ENCODE measurements at places on chromosomes 6 and 20. TPM values are rescaled to one million over a fixed set of nuclear protein-coding genes. Genes with fewer than 3 reads are reported as not detected.

The SLC17A3 gene
- 29.5 TPM for total RNA-seq

The LY86 gene
- total RNA-seq: not detected

The PSMG4 gene
- total RNA-seq: 53.9 TPM

The COL9A3 gene
- total RNA-seq: not detected

GRCh38 chr6:158290659-158291058, 21.6 kb upstream of the TULP4 start:
- no peak for DNase-seq

- no peak for DNase-seq
Measured at GRCh38 chr6:137264311-137265075, 45.3 kb upstream of the IFNGR1 start.

- no peak for DNase-seq
Measured at GRCh38 chr6:162177746-162178145, 549.8 kb downstream of the PRKN start.

GRCh38 chr6:157825243-157825904, 2.3 kb downstream of the SNX9 start:
- DNase-seq: peak; percentile 53

GRCh38 chr6:93376026-93376540, 43.3 kb downstream of the EPHA7 start:
- no peak for DNase-seq

GRCh38 chr6:21157186-21157929, 436.2 kb upstream of the SOX4 start:
- no peak for DNase-seq
